HuH-7.5 (cell line): ENCODE measurements at places on chromosomes 1 and 21.

GRCh38 chr1:97911266-97912215 is 9.3 kb downstream of the DPYD start:
- DNase-seq = no peak

DNA sequence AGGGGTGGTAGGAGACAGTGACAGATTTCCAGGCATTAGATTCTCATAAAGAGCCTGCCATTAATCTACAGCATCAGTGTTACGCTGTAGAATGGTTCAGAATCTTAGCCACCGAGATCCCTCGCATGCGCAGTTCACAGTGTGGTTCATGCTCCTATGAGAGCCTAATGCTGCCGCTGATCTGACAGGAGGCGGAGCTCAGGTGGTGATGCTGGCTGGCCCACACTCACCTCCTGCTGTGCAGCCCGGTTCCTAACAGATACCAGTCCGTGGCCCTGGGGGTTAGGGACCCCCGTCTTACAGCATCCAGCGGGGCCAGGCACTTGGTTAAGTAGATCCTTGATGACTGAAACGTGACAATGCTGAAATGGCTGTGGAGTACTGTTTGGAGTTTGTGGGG is 163.6 kb upstream of the C1orf21 start:
- DNase-seq = no peak

- DNase-seq = no peak
Measured at GRCh38 chr1:94637121-94637520, 95.6 kb upstream of the F3 start.

- no peak for DNase-seq
Measured at GRCh38 chr1:220189750-220190347, 82.4 kb downstream of the RAB3GAP2 start.

DNA sequence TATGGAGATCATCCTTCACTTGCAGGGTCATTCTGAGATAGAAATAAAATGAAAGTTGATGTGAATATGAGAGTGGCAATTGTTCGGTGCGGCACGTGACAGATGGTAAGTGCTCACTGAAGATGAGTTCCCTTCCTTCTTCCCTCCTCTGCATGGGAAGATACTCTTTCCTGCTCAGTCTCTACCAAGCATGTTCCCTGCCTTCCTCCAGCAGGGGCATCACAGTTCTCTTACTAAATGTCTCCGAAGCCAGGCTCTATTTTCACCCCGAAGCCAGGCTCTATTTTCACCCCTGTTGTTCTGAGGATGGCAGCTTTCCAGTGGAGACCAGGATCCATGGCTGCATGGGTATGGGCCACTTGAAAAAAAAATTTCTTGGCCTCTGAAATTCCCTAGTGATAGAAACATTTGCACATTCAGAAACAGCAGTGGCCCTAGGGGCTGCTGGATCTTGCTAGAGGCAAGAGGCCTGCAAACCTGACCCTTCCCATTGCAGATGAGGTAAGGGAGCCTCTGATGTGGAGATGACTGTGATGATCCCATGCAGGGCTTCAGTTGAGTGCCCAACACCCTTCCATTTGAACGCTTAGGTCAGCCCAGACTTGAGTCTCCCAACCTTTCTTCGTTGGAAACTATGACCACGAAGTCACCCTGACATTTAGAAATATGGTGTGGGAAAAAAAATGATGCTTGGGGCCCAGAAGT is 123.7 kb upstream of the HMGB4 start:
- no peak for DNase-seq

DNA sequence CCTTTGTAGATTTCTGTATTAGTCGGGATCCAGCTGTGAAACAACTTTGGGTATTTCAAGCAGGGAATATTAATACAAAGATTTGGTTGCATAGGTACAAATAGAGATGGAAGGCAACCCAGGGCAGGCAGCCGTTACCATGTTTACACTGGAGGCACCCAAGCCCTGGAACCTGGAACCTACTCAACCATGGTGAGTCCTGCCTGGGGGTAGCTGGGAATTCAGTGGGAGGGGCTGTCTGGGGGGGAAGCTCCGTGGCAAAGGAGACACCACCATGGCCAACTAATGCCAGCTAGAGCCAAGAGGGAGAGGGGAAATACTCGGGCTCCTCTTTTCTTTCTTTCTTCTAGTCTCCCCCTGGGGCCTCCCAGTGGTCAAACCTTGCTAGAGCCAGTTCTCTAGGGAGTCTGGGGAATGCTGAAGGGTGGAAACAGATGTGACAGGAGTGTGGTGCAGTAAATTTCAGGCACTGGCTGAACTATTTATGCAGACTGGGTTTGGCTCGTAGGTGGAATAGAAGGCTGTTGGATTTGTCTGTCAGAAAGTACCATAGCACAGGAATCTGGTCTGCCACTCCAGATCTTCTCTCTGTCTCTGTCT is 91.9 kb upstream of the CACNA1E start:
- no peak for DNase-seq

GRCh38 chr21:42291751-42292562 is 23.3 kb downstream of the TFF3 start:
- no peak for DNase-seq

GRCh38 chr1:240821925-240822324 is 210.0 kb upstream of the GREM2 start:
- DNase-seq = no peak

- no peak for DNase-seq
Measured at GRCh38 chr1:35539824-35540261, 17.4 kb downstream of the KIAA0319L start.

DNA sequence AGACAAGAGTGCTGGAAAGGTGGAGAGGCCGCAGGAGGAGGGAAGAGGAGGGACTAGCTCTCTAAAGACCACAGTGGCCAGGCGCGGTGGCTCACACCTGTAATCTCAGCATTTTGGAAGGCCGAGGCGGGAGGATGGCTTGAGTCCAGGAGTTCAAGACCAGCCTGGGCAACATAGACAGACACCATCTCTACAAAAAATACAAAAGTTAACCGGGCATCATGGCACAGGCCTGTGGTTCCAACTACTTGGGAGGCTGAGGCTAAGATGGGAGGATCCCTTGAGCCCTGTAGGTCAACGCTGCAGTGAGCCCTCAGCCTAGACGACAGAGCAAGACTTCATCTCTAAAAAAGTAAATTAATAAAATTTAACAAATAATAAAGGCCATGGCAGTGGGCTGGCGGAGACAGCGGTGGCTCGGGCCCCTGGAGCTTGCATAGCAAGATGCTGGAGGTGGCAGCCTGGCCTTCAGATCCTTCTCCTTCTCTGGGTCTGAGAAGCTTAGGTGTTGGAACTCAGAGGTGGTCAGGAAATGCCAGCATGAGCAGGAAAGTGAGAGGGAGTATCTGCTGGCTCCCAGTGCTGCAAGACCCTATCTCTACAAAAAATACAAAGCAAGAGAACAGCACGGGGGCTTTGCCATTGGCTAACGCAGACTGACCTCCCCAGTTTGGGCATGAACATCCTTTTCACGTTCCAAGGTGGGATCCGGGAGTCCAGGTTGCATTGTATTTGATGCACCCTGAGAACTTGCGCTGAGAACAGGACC is 10.7 kb downstream of the WNT3A start:
- no peak for DNase-seq

GRCh38 chr1:58813361-58813760 is 29.5 kb upstream of the JUN start:
- no peak for DNase-seq

- DNase-seq = no peak
Measured at GRCh38 chr1:165865633-165866340, 38.4 kb downstream of the UCK2 start.

GRCh38 chr1:207885129-207886032 is 25.5 kb downstream of the CD34 start:
- peak; percentile 50 for DNase-seq

- DNase-seq = no peak
Measured at GRCh38 chr1:38814444-38814983, 45.1 kb downstream of the RRAGC start.

GRCh38 chr1:113542221-113542701 is 151.9 kb downstream of the MAGI3 start:
- no peak for DNase-seq

- no peak for DNase-seq
Measured at GRCh38 chr1:117685936-117686806, 80.3 kb downstream of the TENT5C start.

GRCh38 chr1:167456524-167456923 is 61.8 kb downstream of the CD247 start:
- no peak for DNase-seq

DNA sequence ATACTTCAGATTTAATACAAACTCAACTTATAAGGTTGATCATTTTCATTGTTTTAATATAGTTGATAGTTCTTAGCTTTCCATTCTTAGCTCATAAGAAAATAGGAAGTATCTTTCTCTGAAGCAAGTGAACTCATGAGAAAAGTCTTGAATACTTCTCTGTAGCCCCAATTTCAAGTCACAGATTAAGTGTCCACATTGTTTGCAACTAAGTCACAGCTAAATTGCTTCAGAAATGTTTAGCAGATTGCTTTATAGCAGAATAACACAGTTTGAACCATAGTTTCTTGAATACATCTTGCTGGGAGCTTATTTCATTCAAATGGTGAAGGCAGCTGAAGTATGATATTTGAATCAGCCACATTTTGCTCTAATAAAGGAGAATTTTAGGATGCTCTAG is 10.6 kb upstream of the PKN2 start:
- DNase-seq = no peak

- no peak for DNase-seq
Measured at GRCh38 chr1:233796146-233796783, 108.2 kb upstream of the SLC35F3 start.

DNA sequence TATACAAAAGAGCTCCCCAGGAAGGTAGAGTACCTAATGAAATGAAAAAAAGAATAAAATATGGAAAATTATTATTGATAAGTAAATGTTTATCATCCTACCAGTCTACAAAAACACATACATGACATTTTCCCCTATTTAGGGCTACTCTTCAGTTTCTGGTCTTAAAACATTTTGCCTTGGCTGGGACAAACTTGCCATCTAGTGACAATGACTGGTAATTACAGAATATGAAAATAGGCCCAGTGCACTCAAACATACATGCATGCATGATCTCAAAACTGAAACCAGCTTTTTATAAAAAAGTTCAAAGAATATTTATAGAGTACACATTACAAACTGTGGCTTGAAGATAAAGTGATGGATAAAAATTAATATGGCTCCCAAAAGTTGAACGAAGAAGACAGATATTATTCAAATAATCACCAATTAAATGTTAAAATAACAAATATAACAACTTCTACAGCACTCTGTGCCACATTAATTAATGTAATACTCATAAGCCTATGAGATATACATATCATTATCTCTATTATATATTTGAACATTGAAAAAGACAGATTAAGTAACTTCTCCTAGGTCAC is 10.5 kb upstream of the RNPC3 start:
- no peak for DNase-seq

DNA sequence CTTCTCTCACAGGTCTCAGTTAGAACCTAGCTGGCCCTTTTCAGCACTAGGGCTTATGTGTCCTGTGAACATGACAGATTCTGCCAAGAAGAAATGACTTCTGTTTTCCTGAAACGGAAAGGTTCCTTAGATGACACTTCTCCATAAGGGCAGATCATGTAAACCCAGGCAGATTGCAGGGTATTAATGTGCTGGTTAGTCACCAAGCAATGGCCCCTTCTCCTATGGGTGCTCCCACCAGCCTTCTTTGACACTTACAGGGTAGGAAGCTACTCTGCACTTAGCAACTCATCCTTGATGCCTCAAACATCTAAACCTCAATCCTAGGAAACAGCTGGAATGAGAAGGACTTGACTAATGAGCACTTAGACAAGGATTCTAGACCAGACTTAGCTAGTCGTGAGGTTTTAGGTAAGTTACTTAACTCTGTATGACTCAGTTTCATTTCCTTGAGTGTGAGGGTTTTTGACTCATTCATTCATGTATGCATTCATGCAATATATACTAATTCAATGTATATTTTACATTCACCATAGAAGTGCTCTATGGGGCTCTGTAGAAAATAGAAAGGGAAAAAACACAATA is 74.1 kb upstream of the PLXNA2 start:
- no peak for DNase-seq

DNA sequence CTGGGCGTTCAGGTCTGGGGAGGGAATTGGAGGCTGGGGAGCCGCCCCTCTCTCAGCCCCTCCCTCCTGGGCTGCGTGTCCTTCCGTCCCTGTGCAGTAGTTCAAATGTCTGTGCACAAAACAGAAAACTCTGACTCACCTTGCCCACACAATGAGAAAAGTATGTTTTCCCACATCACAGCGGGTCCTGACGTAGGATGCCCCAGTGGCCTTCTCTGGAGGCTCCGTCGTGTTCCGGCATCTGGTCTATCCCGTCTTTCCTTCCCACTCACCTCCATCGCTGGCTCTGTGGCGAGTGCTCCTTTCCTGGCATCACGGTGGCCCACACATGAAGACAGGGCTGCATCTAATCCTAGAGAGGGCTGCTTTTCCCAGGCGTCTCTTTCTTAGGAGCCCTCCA is 224.0 kb downstream of the KAZN start:
- no peak for DNase-seq

GRCh38 chr1:150477320-150477719 is 9.9 kb upstream of the TARS2 start:
- no peak for DNase-seq

- no peak for DNase-seq
Measured at GRCh38 chr1:26838474-26839338, 12.2 kb downstream of the ZDHHC18 start.

DNA sequence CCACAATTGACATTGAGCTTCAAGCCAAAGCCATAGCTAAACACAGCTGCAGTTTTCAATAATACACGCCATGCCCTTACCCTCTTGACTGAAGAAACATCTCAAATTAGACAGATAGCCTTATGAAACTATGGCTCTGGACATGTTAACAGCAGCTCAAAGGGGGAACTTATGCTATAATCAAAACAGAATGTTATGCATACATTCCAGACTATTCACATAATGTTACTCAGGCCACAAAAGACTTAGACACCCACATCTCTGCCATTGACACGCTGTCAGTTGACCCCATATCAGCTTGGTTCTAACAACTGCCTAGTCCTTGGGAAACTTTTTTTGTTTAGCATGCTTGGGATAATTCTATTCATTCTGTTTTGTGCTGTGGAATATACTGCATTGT is 2.3 kb upstream of the NENF start:
- DNase-seq = no peak

DNA sequence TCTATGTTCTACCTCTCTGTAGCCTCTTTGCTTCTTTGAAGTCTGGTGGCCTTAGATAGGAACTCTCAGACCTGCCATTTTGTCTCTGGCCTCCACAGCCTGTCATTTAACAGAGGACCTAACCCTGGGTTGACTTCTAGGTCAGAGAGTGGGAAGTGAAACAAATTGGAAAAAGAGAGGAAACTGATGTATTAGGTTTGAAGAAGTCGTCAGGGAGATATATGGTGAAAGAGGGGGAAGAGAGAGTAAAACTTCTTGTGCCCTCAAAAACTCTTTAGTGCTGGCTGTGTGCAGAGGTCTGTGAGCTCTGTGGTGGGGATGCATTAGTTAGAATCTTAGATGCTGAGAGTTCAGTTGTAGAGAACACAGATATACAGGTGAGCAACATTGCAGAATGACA is 30.2 kb upstream of the CD1D start:
- no peak for DNase-seq

GRCh38 chr21:35291973-35292627 is 243.0 kb upstream of the RUNX1 start:
- no peak for DNase-seq
